ENCODE measurements at places on chromosomes 3 and 15.
A peak's percentile ranks its signal among the peaks of the same experiment; 100 is the strongest.

DNA sequence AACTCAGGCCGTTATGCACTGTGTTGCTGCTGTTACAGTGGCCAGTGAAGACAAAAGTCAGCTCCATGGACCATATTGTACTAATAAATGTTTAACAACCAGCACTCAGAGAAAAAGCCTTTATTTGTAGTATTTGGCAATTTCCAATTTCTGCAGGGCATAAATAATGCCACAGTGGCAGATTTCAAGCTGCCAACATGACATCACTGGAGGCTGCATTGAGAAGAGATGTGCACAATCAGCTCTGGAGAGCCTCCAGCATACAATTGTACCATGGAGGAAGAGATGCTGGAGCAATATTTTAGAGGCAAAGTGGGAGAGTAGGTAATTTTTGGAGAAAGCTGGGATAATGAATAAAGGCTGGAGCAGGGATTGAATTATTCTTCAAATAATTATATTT lies 9.7 kb upstream of the ALCAM start:
- H3K4me1 ChIP-seq = peaks cover 16% of the 10 kb centered on the region
- H3K4me3 ChIP-seq = no peak overlapping the region
- no peak overlapping the region for H3K27ac ChIP-seq
- no peaks in the 10 kb centered on the region for H3K36me3 ChIP-seq

- H3K27ac ChIP-seq = no peak overlapping the region
- DNase-seq = no peak
- no peak overlapping the region for H3K4me3 ChIP-seq
- H3K27me3 ChIP-seq = no peaks in the 10 kb centered on the region
- H3K36me3 ChIP-seq = no peaks in the 10 kb centered on the region
Observed at GRCh38 chr3:197197334-197197733, 101.1 kb downstream of the DLG1 start.

- H3K4me3 ChIP-seq = no peak overlapping the region
- peaks cover 3% of the 10 kb centered on the region for H3K4me1 ChIP-seq
- H3K27ac ChIP-seq = no peak overlapping the region
- peaks cover 7% of the 10 kb centered on the region for H3K36me3 ChIP-seq
Observed at GRCh38 chr3:54213907-54214306, 91.6 kb downstream of the CACNA2D3 start.

- H3K4me1 ChIP-seq = peaks cover 22% of the 10 kb centered on the region
- H3K27ac ChIP-seq = no peak overlapping the region
- H3K36me3 ChIP-seq = peaks cover 14% of the 10 kb centered on the region
- H3K4me3 ChIP-seq = no peak overlapping the region
- H3K27me3 ChIP-seq = no peaks in the 10 kb centered on the region
Observed at GRCh38 chr15:79378394-79379109, 53.6 kb upstream of the MINAR1 start.

GRCh38 chr3:23647706-23648258 lies 158.0 kb upstream of the UBE2E1 start:
- no peak for DNase-seq
- peaks cover 13% of the 10 kb centered on the region for H3K36me3 ChIP-seq
- no peak overlapping the region for H3K4me3 ChIP-seq

DNA sequence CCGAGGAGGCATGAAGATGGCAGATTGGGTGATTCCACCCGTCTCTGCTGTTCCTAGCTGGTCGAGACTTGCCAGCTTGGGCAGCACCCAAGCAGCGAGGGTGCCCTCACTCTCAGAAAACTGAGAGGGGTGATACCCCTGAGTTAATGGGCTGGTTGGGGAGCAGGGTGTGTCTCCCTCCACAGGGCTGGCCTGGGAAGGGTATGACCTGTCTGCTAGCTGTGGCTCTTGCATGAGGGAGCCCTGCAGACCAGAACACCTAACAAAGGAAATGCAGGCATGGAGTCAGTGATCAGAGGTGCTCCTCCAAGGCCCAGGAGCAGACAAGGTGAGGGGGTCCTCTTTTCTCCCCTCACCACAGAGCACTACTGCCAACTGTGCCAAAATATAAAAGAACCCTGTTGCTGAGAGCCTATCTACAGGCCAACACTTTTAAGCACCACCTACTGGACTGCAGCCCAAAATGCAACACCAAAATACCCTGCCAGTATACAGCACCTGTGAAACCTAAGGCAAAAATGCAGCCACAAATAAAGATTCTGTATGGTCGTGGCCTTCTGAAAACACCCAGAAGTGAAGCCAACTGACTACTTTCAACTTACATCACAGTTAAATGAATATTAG lies 35.8 kb upstream of the PPM1L start:
- no peaks in the 10 kb centered on the region for H3K27me3 ChIP-seq
- no peak overlapping the region for H3K27ac ChIP-seq
- no peak overlapping the region for H3K4me3 ChIP-seq

DNA sequence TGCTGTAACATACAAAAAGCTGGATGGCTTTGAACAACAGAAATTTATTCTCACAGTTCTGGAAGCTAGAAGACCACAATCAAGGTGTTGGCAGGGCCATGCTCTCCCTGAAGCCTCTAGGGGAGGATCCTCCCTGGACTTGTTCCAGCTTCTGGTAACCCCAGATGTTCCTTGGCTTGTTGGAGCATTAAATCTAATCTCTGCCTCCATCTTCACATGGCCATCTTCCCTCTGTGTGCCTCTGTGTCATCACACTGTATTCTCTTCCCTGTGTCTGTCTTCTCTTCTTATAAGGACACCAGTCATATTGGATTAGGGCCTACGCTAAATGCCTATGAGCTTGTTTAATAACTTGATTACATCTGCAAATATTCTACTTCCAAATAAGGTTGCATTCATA lies 109.5 kb downstream of the STAG1 start:
- H3K4me3 ChIP-seq = no peak overlapping the region
- H3K27ac ChIP-seq = no peak overlapping the region
- no peak for DNase-seq
- no peaks in the 10 kb centered on the region for H3K36me3 ChIP-seq
- no peaks in the 10 kb centered on the region for H3K27me3 ChIP-seq

DNA sequence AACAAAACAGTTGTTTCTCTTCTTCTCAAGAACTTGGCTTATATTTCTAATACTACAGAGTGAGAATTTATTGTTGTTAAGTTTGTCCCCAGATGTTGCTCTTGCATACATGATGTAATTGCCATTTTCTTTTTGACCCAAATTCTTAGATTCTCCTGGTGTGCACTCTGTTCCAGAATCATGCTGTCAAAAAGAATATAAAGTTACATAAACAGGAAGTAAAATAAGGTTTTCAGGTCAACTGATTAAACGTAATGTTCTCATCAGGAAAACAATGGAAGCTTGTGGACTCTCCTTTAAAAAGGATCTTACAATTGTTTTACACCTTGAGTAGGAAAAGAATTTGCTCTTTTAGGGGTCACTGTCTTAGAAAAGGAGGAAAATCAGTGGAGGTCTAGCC lies 121.8 kb downstream of the ADAM10 start:
- no peak overlapping the region for H3K4me3 ChIP-seq
- H3K27me3 ChIP-seq = no peaks in the 10 kb centered on the region
- peaks cover 30% of the 10 kb centered on the region for H3K36me3 ChIP-seq
- no peak for DNase-seq
- 0 out of 2 replicates have a peak overlapping the region, but pooled peaks have one; percentile 24 for H3K27ac ChIP-seq
- no peaks in the 10 kb centered on the region for H3K4me1 ChIP-seq

GRCh38 chr15:90097475-90097874 lies 4.8 kb downstream of the IDH2 start:
- peaks cover 20% of the 10 kb centered on the region for H3K27me3 ChIP-seq
- H3K27ac ChIP-seq = no peak overlapping the region
- H3K36me3 ChIP-seq = no peaks in the 10 kb centered on the region
- H3K4me3 ChIP-seq = no peak overlapping the region

DNA sequence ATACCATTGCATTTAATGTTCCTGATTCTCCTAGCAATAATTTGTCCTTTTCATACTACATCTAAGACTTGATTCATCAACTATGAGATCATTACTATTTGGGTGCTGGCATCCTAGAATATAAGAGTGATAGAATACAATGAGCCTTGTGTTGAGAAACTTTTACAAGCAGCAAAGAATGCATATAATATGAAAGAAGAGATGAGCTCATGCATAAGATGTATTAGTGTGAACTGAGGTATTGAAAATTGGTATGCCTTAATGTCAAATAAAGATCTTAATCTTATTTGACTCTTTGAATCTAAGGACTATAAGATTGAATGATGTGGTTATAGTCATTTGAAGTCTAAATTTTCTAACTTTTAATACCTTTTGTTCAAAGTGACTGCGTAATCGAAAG lies 220.0 kb upstream of the ARHGEF26 start:
- DNase-seq = no peak
- 0 out of 2 replicates have a peak, but pooled peaks cover 3% of the 10 kb centered on the region for H3K4me1 ChIP-seq
- H3K36me3 ChIP-seq = no peaks in the 10 kb centered on the region
- H3K27ac ChIP-seq = no peak overlapping the region

DNA sequence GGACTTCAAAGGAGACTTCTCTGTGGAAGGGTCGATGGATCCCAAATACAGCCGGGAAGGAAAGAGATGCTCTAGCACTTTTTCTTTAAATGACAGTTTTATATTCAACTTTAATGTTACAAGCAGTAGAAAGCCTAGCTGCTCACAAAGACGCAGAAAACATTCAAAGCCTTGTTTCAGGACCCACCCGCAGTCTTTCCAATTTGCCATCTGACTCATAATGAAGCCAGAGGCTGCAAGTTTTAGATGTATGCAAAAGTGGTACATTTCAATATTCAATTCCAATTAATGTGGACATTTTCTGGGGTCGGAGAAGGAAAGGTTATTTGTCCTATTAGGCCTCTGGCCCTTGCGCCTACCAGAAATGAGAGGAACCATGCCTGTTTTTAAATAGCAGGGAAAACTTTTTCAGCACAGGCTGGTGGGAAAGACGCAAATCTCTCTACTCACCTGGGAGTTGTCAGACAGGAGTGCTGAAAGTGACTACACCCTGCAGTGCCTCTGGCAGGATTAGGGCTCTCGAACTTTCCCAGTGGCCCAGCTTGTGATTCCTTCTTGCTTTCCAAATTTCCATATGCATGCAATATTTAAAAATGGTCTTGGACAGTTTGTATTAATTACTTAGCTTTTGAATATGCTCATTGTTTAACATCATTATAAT lies 117.4 kb upstream of the MBNL1 start:
- H3K27me3 ChIP-seq = no peaks in the 10 kb centered on the region
- H3K36me3 ChIP-seq = no peaks in the 10 kb centered on the region
- DNase-seq = no peak
- H3K4me3 ChIP-seq = no peak overlapping the region
- H3K4me1 ChIP-seq = peaks cover 33% of the 10 kb centered on the region

GRCh38 chr3:121979734-121980449 lies 42.2 kb downstream of the ILDR1 start:
- no peak overlapping the region for H3K4me3 ChIP-seq
- DNase-seq = no peak
- no peaks in the 10 kb centered on the region for H3K4me1 ChIP-seq
- no peaks in the 10 kb centered on the region for H3K27me3 ChIP-seq

GRCh38 chr3:134918441-134918840 lies 123.4 kb downstream of the EPHB1 start:
- no peak overlapping the region for H3K4me3 ChIP-seq
- DNase-seq = no peak
- peaks cover 3% of the 10 kb centered on the region for H3K27me3 ChIP-seq
- H3K4me1 ChIP-seq = peaks cover 7% of the 10 kb centered on the region
- peaks cover 3% of the 10 kb centered on the region for H3K36me3 ChIP-seq

- peaks cover 27% of the 10 kb centered on the region for H3K4me1 ChIP-seq
- no peak for DNase-seq
- H3K4me3 ChIP-seq = no peak overlapping the region
Observed at GRCh38 chr3:188185717-188186251, 31.8 kb downstream of the LPP start.

DNA sequence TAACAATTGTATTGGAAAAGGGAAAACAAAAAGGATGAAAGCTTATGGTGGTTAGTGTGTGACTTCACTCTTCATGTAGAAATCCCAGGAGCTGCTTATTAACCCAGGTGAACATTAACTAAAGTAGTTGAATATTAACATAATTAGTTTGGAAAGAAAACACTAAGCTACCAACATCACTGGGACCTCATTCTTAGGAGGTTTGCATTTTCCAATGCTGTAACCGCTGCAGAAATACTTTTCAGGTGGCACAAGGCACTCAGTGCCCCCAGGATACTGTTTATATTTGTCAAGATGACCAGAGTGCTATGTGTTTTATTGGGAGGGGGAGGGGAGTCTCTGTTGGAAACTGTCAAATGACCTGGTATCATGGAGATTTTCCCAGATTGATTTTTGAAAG lies 25.9 kb upstream of the VILL start:
- no peak overlapping the region for H3K4me3 ChIP-seq
- no peak overlapping the region for H3K27ac ChIP-seq
- H3K4me1 ChIP-seq = peaks cover 46% of the 10 kb centered on the region
- no peak for DNase-seq
- no peaks in the 10 kb centered on the region for H3K27me3 ChIP-seq

GRCh38 chr15:97652700-97653167 lies 307.8 kb upstream of the ARRDC4 start:
- H3K27ac ChIP-seq = no peak overlapping the region
- H3K4me3 ChIP-seq = peak overlapping the region; percentile 68
- H3K36me3 ChIP-seq = no peaks in the 10 kb centered on the region

- H3K27me3 ChIP-seq = no peaks in the 10 kb centered on the region
- peaks cover 10% of the 10 kb centered on the region for H3K4me1 ChIP-seq
- no peak overlapping the region for H3K4me3 ChIP-seq
Observed at GRCh38 chr3:8456412-8456811, 45.2 kb upstream of the LMCD1 start.

DNA sequence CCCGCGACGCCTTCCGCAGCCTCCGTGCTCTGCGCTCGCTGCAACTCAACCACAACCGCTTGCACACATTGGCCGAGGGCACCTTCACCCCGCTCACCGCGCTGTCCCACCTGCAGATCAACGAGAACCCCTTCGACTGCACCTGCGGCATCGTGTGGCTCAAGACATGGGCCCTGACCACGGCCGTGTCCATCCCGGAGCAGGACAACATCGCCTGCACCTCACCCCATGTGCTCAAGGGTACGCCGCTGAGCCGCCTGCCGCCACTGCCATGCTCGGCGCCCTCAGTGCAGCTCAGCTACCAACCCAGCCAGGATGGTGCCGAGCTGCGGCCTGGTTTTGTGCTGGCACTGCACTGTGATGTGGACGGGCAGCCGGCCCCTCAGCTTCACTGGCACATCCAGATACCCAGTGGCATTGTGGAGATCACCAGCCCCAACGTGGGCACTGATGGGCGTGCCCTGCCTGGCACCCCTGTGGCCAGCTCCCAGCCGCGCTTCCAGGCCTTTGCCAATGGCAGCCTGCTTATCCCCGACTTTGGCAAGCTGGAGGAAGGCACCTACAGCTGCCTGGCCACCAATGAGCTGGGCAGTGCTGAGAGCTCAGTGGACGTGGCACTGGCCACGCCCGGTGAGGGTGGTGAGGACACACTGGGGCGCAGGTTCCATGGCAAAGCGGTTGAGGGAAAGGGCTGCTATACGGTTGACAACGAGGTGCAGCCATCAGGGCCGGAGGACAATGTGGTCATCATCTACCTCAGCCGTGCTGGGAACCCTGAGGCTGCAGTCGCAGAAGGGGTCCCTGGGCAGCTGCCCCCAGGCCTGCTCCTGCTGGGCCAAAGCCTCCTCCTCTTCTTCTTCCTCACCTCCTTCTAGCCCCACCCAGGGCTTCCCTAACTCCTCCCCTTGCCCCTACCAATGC lies 2.0 kb downstream of the ISLR start:
- DNase-seq = peak; percentile 11
- peak overlapping the region; percentile 52 for H3K27ac ChIP-seq
- peaks cover 55% of the 10 kb centered on the region for H3K4me1 ChIP-seq
- H3K4me3 ChIP-seq = no peak overlapping the region
- peaks cover 3% of the 10 kb centered on the region for H3K27me3 ChIP-seq
- H3K36me3 ChIP-seq = peaks cover 3% of the 10 kb centered on the region
